NCI-H460 (cell line): ENCODE measurements at places on chromosomes 1 and 21. TPM values are rescaled to one million over a fixed set of nuclear protein-coding genes. Genes with fewer than 3 reads are reported as not detected.

The KIF21B gene
- 0.17 and 0.22 TPM in 2 replicates for total RNA-seq

- DNase-seq = no peak
These were observed 351.4 kb downstream of the NPHP4 start for GRCh38 chr1:5640845-5641244.

DNA sequence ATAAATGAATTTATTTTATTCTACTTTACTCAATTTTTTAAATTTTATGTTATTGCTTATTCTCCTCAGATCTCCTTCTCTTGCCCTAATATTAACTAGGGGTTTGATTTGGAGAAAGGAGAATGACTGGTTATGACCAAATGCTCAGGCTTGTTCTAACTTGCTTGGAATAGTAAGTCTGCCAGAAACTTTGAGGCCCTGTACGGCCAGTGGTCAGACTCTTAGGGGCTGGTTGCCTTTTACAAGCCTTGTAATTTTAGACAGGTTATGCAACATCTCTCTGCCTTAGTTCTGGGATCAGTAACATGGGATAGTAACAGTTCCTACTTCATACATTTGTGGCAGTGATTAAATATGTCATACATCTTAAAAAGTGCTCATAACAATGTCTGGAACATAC is 279.5 kb downstream of the DUSP10 start:
- DNase-seq = no peak

DNA sequence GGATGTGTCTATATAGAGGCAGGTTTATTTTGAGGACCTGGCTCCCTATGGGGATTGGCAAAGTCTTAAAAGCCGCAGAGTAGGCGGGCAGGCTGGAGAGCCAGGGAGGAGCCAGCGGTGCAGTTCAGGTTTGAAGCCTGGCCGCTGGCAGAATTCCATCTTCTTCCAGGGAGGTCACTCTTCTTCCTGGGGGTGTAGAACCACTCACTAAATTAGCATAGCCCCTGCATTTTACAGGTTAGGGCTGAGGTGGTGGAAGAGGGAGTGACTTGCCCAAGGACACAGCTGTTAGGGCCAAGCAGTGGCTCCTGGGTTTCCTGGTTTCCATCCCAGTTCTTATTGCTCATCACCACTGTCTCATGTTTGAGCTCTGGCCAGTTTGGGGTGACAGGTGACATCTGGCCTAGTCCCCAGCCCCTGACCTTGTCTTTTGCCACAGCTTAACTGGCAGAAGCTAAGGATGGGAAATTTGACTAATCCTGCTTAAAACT is 1.4 kb downstream of the PINK1 start:
- DNase-seq = no peak

The PRAMEF11 gene
- total RNA-seq = not detected in 2 replicates

- DNase-seq = no peak
These were observed 61.0 kb downstream of the B3GALT5 start for GRCh38 chr21:39673736-39674135.

The MPL gene
- total RNA-seq = not detected in 2 replicates

The CA6 gene
- not detected in 2 replicates for total RNA-seq

- DNase-seq = no peak
These were observed 99.9 kb downstream of the PBX1 start for GRCh38 chr1:164658864-164659263.

GRCh38 chr1:90387805-90388204 is 329.3 kb downstream of the BARHL2 start:
- no peak for DNase-seq

- DNase-seq = no peak
These were observed 18.8 kb downstream of the TNFRSF25 start for GRCh38 chr1:6447016-6447817.

DNA sequence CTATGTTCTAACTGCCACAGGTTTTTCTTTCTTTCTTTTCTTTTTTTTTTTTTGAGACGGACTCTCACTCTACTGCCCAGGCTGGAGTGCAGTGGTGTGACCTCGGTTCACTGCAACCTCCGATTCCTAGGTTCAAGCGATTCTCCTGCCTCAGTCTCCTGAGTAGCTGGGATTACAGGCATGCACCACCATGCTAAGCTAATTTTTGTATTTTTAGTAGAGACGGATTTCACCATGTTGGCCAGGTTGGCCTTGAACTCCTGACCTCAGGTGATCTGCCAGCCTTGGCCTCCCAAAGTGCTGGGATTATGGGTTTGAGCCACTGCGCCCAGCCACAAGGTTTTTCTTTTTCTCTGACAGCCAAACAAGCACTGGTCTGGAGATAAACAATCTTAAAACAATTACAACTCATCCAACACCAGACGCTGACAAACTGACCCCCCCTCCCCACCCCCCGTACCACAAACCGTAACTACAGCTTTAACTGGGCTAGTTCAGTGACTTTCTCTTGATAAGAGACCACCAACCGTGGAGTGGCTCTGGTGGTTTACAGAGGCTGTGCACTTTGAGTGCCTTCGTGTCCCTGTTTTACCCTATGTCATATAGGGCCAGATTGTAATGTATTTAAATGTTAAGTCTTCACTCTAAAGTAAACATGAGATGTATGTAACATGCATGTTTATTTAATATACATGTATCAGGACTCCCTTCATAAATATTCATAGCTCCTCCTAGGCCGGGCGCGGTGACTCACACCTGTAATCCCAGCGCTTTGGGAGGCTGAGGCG is 19.5 kb upstream of the PUM1 start:
- no peak for DNase-seq

The PRKCZ gene
- total RNA-seq = 4.2 and 5.4 TPM in 2 replicates

GRCh38 chr1:14485285-14485684 is 113.2 kb upstream of the KAZN start:
- no peak for DNase-seq

The ZYG11A gene
- total RNA-seq = 4.1 and 4.3 TPM in 2 replicates

The MYOG gene
- not detected in 2 replicates for total RNA-seq

DNA sequence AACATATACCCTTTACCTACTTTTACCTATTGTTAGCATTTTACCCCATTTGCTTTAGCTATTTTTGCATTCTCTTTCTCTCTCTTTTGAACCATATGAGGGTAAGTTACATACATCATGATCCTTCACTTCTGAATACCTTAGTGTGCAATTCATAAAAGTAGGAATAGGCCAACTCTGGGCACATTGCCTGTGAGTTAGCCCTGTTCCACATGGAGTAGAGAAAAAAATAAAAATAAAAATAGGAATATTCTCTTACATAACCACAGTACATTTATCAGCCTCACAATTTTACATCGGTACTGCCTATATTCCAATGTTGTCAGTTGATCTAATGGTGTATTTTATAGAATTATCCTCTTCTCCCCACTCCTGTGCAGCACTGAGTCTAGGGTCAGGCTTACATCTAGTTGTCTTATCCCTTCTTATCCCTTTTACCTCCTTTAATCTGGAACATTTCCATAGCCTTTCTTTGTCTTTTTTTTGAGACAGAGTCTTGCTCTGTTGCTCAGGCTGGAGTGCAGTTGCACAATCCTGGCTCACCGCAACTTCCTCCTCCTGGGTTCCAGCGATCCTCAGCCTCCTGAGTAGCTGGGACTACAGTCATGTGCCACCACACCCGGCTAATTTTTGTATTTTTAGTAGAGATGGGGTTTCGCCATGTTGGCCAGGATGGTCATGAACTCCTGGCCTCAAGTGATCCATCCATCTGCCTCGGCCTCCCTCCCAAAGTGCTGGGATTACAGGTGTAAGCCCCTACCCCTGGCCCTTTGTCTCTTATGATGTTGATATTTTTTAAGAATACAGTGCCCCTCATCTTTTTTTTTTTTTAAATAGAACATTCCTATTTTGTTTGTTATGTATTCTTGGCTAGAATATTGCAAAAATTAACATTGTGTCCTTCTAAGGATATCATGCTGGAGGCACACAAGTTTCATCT is 11.1 kb upstream of the SLC30A1 start:
- DNase-seq = no peak

DNA sequence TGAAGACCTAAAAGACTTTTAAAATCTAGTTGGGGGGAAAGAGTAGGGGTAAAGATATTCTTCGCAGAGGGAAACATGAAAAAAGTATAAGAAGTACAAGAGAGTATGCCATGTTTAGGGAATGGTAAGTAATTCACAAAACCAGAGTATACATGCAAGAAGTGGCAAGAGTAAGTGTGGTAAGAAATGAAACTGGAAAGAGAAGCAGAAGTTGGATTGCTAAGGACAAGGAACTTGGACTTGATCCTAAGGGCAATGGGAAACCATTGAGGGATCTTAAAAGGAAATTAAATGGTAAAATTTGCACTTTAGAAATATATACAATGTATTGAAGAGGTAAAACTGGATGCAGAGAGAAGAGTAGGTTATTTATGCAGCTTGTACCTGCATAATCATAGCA is 9.2 kb upstream of the ZNF644 start:
- no peak for DNase-seq

GRCh38 chr1:156618853-156619581 is at the start of gene HAPLN2:
TSS of gene HAPLN2 (plus strand) at chr1:156619415. CDS start at chr1:156623491, 4,076 bp downstream.
- peak; percentile 51 for DNase-seq

DNA sequence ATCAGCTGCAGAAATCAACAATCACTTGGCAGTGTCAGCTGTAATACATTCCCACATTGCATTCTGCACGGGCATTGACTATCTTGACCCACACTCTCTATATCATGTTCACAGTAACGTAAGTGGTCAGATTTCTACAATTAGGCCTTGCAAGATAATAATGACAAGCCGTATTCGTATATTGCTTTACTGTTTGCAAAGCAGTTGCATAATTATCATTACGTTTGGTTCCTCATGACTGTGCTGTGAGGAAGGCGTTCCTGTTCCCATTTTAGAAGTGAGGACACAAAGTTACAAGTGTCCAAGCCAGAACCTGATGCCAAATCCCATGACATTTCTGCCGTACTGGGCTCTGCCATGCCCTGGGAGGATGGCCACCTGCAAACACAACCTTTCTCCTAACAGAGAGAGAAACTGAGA is 53.5 kb upstream of the TARBP1 start:
- no peak for DNase-seq

The UBL4B gene
- total RNA-seq = not detected in 2 replicates

DNA sequence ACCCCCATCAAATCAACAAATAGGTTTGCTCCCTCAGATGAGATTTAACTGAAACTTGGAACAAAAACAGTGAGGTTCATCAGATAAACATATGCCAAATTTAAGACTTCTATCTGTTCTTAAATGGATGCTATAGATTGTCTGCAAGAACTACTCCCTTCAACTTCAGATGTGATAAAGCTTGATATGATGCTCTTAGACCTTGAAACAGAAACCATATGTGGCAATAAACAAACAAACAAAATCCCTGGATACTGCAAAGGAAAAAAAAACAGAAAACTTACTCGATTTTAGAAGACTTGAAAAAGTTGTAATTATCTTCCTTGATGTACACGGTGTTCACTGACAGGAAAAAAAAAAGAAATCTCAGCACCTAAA is 286.1 kb upstream of the USP25 start:
- peak; percentile 9 for DNase-seq

GRCh38 chr1:17875171-17875881 is 120.2 kb downstream of the ACTL8 start:
- DNase-seq = no peak

DNA sequence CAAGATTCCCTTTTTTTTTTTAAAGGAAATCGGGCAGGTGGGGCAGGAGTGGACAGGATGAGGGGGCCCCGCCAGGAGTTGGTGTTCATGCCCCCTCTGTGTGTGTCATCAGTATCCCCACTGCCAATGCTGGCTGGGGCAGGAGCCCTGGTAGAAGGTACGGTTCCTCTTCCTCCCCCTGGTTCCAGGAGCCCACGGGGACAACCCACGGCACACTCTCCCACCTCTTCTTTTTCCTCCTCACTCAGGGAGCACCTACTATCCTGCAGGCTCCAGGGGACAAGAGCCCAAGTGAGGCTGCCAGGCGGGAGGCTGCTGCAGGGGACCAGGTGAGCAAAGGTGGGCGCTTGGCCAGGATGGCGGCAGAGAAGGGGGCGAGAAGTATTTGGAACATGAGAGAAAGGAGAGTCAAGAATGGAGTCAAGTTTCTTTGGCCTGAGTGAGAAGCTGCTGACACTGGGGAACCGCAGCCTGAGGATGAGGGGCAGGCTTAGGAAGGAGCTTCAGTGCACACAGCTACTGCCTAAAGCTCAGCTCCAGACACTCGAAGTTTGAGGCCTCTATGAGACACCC is 26.5 kb downstream of the ECE1 start:
- no peak for DNase-seq
